ENCODE measurements at places on chromosomes 1 and 21.

DNA sequence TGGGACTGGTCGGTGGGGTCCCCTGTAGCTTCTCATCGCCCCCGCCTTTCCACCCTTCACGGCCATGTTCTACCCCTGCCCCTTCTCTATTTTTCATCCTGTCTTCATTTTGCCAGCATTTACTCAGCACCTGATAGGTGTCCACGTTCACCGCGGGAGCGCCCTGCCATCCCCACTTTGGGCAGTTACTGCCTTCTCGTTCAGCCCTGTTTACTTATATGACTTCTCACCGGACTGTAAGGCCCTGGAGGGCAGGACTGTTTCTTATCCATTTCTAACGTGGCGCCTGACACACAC, 380 bp downstream of the MFN2 start:
- no peak for DNase-seq

- DNase-seq, result no peak
Observed at GRCh38 chr1:154384650-154385489, 20.3 kb upstream of the IL6R start.

- DNase-seq, result no peak
Observed at GRCh38 chr1:55286856-55287602, 71.9 kb upstream of the USP24 start.

- DNase-seq, result no peak
Observed at GRCh38 chr1:77484926-77485325, 197.5 kb downstream of the ZZZ3 start.

DNA sequence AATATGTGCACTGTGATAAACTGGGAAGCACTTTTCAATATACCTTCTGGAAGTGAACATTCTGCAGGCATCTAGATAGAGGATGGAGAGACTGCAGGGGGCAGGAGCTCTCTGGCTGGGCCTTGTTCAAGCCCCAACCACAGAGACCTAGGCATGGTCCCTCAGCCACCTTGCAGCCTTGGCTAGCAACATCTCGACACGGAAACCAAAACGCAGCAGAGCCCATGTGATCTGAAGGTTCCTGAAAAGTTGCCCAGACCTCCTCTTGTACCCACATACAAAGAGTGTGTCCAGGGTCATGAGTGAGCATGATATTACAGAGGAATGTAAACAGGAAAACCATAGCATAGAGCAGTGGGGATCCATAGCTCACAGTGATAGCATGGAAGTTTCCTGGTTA, 33.1 kb upstream of the SAMD11 start:
- DNase-seq, result no peak

DNA sequence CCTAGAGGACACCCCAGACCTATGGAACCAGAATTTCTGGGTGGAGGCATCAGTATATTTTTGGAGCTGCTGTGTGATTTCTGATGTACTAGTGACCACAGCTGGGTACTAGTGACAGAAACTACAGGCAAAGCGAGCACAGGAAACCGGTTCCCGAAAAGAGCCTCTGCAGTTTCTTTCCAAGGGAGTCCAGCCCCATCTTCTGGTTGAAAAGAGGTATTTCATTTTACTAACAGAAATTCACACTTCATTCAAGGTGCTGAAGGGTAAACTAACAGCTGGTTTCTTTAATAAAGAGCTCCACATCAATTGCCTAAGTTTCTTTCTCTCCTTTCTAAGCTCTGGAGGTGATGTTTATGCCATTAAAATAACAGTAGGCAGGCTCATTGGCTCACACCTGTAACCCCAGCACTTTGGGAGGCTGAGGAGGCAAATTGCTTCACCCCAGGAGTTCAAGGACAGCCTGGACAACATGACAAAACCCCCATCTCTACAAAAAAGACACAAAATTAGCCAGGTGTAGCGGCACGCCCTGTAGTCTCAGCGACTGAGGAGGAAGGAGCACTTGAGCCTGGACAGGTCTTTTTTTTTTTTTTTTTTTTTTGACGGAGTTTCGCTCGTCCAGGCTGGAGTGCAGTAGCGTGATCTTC, 22.0 kb downstream of the THAP3 start:
- peak; percentile 80 for DNase-seq

- no peak for DNase-seq
Observed at GRCh38 chr1:4601941-4602340, 52.5 kb upstream of the AJAP1 start.

DNA sequence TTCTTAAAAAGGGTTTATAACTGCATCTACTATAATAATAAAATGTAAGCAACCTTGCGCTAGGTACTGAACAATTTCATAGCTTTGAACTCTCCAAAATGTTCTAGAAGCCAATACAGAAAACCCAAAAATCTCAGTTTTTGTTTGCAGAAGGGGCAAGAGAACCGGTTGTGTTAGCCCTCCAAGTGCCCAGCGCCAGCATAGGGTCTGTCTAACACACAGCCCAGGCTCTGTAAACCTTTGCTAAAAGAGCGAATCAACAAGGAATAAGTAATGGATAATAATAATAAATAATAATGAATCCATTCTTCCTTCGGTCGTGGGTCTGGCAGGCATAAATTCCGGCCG, 333 bp upstream of the CHAF1B start:
- no peak for DNase-seq

GRCh38 chr1:187646536-187647107, 817.9 kb downstream of the PLA2G4A start:
- no peak for DNase-seq

GRCh38 chr1:68271596-68271995, 39.3 kb upstream of the WLS start:
- DNase-seq, result no peak

- peak; percentile 97 for DNase-seq
Observed at GRCh38 chr1:17439250-17440073, at the start of gene RCC2. TSS of gene RCC2 (minus strand) at chr1:17439677. CDS start at chr1:17438514, 1,163 bp downstream.

DNA sequence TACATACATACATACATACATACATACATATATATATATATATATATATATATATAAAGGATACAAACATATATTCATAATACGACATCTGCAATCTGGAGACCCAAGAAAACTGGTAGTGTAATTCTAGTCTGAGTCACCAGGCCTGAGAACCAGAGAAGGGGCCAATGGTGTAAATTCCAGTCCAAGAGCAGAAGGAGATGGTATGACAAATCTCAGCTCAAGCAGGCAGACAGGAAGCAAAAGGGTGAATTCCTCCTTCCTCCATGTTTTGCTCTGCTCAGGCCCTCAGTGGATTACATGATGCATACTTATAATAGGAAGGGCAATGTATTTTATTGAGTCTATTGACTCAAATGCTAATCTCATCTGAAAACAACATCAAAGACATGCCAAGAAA, 1060.4 kb upstream of the TMPRSS15 start:
- DNase-seq, result no peak

GRCh38 chr21:46376231-46376628, 52.3 kb downstream of the PCNT start:
- DNase-seq, result no peak

GRCh38 chr1:54850069-54850730, 36.8 kb downstream of the DHCR24 start:
- DNase-seq, result peak; percentile 27

DNA sequence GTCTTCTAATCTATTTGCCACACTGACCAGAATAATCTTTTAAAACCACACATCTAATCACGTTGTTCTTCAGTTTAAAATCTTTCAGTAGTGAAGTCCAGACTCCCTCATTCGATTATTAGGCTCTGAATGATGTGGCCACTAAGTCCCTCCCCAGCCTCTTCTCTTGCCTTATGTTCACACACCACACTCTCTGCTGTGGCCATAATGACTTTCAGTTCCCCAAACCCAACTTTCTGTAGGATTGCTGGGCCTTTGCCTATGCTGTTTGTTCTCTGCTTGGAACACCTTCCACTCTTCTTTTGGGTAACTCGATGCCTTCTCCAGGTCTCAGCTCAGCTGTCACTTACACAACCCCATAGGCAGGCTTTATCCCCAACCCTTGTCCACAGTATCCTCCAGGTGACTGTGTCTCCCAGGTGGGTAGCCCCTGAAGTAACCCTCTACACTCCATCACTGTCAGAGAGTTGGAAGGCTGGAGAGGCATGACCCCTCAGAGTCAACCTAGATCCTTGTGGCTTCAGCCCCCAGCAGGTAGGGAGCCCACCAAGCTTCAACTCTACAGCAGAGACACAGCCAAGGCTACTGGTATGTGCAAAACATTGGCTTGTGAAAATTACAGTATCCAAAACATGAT, 8.4 kb upstream of the SLC37A1 start:
- no peak for DNase-seq

GRCh38 chr1:21913763-21914162, 23.3 kb downstream of the HSPG2 start:
- DNase-seq, result no peak

DNA sequence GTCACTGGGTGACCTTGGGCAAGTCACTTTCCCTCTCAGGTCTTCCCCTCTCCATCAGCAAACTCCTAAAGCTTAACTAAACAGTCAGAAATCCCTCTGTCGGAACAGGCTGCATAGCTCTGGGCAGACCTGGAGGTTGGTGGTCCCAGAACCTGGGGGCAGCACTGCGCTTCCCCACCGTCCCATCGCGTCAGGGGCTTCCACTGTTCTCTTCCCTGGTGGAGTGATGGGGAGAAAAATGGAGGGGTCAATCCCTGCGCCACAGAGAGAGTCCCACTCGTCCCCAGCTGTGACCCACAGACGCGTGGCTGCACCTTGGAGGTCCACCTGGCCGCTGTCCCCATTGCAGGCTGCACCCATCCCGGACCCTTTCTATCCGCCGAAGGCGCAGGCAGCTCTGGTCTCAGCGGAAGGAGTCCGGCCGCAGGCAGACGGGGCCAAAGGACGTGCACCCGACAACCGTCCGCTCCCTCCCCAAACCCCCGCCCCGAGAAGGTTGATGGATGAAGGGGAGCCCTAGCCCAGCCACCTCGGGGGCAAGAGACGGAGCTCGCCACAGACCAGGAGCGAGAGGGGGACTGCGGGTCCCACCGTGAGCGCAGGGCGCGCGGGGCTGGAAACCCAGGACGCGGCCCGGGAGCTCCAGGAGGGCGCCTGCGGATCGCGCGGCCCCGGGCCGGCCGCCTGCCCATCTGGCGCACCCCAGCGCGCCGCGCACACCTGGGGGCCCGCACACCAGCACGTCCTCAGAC, 588 bp upstream of the WNT3A start:
- DNase-seq, result no peak

DNA sequence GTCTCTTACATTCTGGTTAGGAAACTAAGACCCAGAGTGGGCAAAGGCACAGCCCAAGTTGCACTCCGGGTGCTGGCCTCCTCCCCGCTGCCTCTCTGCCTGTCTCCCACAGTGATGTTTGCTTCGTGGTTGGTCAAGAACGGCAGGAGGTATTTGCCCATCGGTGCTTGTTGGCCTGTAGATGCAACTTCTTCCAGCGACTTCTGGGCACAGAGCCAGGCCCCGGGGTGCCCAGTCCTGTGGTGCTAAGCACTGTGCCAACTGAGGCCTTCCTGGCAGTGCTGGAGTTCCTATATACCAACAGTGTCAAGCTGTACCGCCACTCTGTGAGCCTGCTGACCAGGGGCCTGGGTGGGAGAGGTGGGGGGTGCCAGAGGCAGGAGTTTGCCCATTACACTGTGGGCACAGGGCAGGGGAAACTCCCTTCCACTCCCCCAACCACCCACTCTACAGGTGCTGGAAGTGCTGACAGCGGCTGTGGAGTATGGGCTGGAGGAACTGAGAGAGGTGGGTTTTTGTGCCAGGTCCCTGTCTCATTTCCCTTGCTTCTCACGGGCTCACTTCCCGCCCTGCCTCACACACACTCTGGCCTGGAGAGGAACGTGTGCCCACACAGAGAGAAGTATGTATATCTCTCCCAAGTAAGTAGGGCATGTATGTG, 1.9 kb downstream of the BTBD19 start:
- no peak for DNase-seq

DNA sequence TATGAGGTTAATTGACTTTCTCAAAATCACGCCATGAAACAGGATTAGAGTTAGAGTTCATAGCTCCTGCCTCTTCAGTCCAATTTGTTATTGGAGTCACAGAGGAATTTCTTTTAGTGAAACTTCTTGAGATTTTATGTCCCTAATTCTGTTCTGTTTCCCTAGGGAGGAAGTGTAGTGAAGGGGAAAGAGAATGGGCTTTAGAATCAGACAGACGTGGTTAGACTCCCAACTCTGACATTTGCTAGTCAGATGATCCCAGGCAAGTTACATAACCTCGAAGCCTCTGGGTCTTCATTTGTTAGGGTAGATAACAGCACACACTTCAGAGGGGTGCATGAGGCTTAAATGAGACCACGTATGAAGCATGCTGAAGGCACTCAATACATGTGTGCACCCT, 83.9 kb downstream of the ASTN1 start:
- DNase-seq, result no peak

DNA sequence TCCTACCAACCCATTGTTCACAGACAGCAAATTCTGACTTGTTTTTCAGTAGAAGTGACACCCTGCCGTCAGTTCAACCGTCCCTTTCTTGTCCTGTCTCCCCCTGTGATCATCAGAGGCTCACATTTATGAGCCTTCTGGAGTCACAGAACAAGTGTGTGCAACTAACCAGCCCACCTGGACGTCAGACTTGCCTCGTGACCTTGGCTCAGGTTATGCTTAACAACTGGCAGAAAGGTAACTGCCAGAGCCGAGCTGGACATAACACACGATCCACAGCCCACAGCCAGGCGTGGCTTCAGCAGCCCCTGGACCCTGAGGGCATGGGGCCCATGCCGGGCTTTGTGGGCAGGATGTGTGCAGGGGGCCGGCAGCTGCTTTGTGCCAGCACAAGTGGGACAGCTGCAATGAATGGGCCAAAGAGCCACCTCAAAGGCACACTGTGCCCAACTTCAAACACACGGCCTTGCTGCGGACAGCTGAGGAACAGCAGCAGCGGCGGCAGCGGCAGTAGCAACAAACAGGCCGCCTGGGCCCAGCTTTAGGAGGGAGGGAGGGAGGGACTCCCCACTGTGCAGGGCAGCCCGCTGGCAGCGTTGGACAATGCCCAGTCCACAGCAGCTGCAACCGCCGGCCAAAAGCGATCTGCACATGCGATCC, 103.9 kb downstream of the ZBTB18 start:
- no peak for DNase-seq

DNA sequence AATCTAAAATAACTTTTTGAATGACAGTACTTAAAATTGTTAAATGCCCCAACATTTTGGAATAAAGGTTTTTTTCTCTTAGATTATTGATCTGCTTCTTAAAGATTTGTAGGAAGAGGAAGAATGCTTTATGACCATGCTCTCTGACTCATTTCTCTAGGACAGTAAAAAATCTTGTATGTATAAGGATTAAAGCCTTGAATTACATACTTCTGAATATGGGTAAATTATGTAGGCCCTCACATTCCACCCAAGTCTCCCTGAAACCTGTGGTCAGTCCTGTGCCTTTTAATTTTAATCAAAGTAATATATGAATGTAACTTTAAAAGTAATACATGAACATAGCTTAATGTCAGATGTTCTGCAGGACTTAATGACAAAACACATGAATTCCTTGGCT, 50.5 kb downstream of the ABCD3 start:
- no peak for DNase-seq
